Esophagus mucosa (tissue), 1 donor: ENCODE measurements at places on chromosomes 7 and 10. TPM values are rescaled to one million over a fixed set of nuclear protein-coding genes. Genes with fewer than 3 reads are reported as not detected.

DNA sequence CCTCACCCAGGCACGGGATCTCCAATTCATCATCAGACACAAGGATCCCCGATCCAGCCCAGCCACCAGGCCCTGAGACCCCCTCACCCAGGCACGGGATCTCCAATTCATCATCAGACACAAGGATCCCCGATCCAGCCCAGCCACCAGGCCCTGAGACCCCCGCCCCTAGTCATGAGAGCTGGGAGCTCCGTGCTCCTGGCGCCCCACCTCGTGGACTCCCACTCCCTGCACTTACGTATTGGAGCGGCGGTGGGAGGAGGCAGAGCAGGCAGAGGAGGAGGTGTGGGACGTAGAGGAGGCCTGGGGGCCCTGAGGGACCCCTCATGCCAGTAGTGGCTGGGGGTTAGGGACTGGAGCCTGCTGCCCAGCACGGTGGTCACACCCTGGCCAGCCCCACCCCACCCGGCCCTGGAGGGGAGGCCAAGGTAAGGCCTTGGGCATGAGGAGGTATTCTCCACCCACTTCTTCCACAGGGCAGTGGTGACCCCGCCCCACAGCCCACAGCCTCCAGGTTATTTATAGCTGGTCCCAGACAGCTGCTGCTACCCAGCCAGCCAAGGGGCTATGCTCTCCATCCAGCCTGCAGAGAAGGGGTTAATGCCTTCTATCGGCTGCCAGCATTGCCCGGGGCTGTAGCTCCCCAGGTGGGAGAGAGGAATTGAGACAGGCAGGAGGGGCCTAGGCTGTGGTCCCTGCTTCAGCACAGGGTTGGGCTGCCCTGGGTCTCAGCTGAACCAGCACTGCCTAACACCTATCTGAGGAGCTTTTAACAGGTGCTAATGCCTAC lies 17.6 kb upstream of the CRHR2 start:
- ATAC-seq: no peak

DNA sequence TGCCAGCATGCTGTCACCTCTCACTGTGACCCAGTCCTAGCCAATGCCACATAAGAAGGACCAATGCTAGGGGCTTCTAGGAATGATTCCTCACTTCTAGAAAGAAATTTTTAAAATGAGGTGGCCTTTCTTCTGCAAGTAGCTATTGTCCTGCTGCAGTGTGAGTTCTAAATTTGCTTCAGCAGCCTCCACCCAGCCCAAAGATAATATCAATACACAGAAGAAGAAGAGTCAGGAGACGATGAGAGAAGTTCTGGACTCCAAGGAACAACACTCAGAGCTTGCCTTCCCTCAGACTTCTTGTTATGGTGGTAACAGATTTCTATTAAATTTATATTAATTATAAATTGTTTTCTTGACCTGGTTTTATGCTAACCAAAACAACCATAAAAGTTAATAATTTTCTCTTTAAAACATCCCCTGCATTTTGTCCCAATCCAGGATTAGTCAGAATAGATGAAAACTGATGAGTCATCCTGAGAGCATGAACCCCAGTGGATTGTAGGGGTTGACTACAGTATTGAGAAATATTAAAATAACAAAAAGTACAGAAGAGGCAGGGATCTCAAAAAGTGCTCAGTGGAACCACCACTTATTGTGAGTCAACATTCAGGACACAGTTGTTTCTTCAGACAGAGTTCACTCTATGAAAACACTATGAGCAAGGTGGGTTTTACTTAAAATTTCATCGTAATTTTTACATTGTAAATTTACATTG lies 29.6 kb upstream of the AKR1C2 start:
- ATAC-seq: peak; percentile 54

IFIT5 gene
- 5.3 TPM for total RNA-seq

- ATAC-seq: no peak
These were observed 146.5 kb downstream of the RAB11FIP2 start for GRCh38 chr10:117900280-117900679.

- ATAC-seq: no peak
These were observed 120.4 kb downstream of the CDK6 start for GRCh38 chr7:92715963-92716362.

GRCh38 chr7:27751888-27752660 lies 12.1 kb downstream of the TAX1BP1 start:
- ATAC-seq: no peak

- no peak for ATAC-seq
These were observed 176.2 kb downstream of the GALNT17 start for GRCh38 chr7:71308096-71308495.

DNA sequence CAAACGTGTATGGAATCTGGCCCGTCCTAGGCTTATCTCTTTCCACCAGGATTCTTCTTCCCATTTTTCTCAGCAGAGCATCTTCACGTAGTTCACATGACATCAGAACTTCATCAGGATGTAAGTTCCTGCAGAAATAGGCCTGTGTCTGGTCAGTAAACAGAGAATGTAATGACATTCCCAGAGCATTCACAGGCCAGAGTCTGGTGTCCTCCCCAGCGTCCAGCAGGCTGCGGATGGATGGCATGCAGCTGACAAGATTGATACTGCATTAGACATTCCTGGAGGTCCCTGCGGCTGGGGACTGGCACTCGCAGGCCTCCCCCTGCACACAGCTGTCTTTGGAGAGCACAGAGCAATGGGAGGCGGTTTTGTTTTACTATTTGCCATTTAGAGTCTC lies 28.7 kb downstream of the MGMT start:
- ATAC-seq: no peak

GRCh38 chr10:23611308-23612029 lies 172.6 kb downstream of the OTUD1 start:
- no peak for ATAC-seq

DNA sequence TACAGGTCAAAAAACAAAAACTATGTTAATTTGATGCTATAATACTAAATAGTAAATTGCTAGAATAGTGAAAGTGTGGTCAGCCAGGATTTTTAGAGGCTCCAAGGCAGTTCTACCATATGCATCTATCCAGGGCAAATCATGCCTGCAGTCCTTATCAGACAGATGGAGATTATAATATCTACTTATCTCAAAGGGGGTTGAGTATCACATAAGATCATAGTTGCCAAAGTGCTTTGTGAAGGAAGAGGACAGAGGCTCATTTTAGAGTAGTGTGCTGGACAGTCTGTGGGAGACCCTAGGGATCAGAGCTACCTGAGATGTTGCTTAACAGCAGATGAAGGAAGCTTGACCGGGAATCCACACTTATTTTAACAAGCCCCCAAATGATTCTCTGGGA lies 3.2 kb downstream of the ICA1 start:
- no peak for ATAC-seq

DNA sequence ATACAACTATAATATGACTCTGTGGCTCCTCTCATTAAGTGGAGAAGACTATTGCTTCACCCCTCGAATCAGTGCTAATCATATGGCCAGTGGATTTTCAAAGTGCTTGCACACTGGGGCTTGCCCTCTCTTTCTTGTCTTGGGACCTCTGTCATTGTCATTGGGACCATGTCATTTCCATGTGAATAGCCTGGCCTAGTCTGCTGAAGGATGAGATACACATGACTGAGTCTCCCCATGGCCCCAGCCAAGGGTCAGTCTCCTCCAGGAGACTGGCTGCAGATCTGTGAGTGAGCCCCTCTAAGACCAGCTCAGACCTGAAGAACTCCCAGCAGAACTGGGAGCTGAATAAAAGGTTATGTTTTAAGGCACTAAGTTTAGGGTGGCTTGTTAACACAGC lies 39.5 kb downstream of the PKD1L1 start:
- no peak for ATAC-seq

GRCh38 chr7:4202954-4203353 lies 479.1 kb upstream of the FOXK1 start:
- no peak for ATAC-seq

GRCh38 chr10:3873728-3874461 lies 88.9 kb upstream of the KLF6 start:
- ATAC-seq: peak; percentile 49

ANKRD2 gene
- total RNA-seq: 0.56 TPM

KLF14 gene
- not detected for total RNA-seq

- no peak for ATAC-seq
These were observed 9.2 kb downstream of the HIF1AN start for GRCh38 chr10:100544950-100545349.
